ENCODE measurements at places on chromosomes 11 and 22. TPM values are rescaled to one million over a fixed set of nuclear protein-coding genes. Genes with fewer than 3 reads are reported as not detected.
A peak's percentile ranks its signal among the peaks of the same experiment; 100 is the strongest.

Gene GAL3ST3
- 2.5 TPM for total RNA-seq

Gene BEST1
- total RNA-seq, result 7.1 TPM

Gene UBE2L3
- total RNA-seq, result 45.8 TPM

Gene GRAP2
- 9.7 TPM for total RNA-seq

Gene TUB
- 6.8 TPM for total RNA-seq

Gene RIMBP3B
- total RNA-seq, result 0.16 TPM

Gene CBLIF
- total RNA-seq, result not detected

Gene DBX1
- total RNA-seq, result not detected

Gene MMP12
- not detected for total RNA-seq

Gene GRM5
- 0.63 TPM for total RNA-seq

Gene P2RX6
- 1.0 TPM for total RNA-seq

GRCh38 chr11:78460471-78460870 is 42.9 kb upstream of the GAB2 start:
- no peak for DNase-seq

DNA sequence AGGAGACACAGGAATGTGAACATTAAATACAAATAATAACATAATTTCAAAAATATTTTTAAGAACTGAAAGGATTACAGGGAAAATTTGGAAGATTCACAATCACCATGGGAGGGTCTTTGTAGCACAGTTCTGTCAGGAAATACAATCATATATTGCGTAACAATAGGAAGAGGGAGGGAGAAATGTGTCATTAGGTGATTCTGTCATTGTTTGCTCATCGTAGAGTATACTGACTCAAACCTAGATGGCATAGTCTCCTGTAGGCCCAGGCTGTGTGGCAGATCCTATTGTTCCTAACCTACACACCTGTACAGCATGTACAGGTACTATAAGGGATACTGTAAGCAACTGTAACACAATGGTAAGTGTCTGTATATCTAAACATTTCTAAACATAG is 330.4 kb downstream of the BRD1 start:
- no peak for DNase-seq

GRCh38 chr22:44449061-44449682 is 48.9 kb downstream of the RTL6 start:
- DNase-seq, result no peak

- DNase-seq, result no peak
These were observed 45.3 kb upstream of the ACCSL start for GRCh38 chr11:44002191-44003093.

GRCh38 chr22:33426451-33426850 is 368.3 kb upstream of the SYN3 start:
- no peak for DNase-seq

GRCh38 chr11:15958910-15959309 is 397.4 kb downstream of the SOX6 start:
- no peak for DNase-seq

GRCh38 chr22:17570851-17571631 is 7.7 kb downstream of the SLC25A18 start:
- peak; percentile 89 for DNase-seq

DNA sequence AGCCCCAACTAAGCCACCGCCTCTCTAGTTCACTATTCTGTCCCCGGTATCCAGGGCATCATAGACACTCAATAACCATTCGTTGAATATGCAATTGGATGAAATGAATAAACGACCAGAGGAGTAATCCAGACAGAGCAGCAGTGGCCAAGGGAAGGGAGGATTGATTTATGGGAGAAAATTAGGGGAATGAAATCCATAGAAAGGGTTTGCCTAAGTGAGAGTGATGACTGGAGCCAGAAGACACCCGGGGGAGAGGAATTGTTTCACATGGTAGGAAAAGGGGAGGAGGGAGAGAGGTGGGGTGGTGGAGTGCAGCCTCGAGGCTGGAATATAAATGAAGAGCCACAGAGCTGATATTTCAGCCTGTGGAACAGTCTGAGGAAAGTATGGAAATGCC is 168.2 kb downstream of the COMMD9 start:
- DNase-seq, result no peak

GRCh38 chr11:75386942-75387630 is 12.2 kb upstream of the RPS3 start:
- no peak for DNase-seq

- no peak for DNase-seq
These were observed 16.1 kb upstream of the CCDC86 start for GRCh38 chr11:60825790-60826189.

DNA sequence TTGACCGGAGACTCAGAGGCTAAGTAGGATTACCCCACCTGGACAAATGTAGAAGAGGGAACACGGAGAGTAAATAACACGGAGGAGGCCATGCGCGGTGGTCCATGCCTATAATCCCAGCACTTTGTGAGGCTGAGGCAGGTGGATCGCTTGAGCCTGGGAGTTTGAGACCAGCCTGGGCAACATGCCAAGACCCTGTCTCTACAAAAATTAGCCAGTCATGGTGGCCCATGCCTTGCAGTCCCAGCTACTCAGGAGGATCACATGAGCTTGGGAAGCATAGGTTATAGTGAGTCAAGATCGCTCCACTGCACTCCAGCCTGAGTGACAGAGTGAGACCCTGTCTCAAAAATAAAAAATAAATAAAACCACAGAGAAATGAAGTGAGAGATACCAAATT is 53.9 kb downstream of the AMOTL1 start:
- no peak for DNase-seq

GRCh38 chr11:44011797-44012196 is 36.0 kb upstream of the ACCSL start:
- no peak for DNase-seq

GRCh38 chr11:69032833-69033232 is 15.9 kb upstream of the TPCN2 start:
- DNase-seq, result no peak

DNA sequence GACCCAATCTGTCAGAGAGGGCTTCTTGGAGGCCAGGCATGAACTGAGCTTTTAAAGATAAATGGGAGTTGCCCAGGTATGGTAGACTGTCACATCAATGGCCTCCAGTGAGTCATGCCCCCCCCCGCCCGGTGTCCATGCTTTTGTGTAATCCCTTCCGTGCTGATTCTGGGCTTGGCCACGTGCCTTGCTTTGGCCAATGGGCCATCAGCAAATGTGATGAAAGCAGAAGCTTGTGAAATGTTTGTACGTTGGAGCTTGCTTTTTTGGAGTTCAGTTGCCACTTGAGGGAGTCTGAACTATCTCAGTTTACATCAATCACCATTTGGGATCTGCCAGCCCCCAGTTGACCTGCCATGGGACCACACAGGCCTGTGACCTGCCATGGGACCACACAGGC is 4.3 kb upstream of the THY1 start:
- DNase-seq, result no peak

DNA sequence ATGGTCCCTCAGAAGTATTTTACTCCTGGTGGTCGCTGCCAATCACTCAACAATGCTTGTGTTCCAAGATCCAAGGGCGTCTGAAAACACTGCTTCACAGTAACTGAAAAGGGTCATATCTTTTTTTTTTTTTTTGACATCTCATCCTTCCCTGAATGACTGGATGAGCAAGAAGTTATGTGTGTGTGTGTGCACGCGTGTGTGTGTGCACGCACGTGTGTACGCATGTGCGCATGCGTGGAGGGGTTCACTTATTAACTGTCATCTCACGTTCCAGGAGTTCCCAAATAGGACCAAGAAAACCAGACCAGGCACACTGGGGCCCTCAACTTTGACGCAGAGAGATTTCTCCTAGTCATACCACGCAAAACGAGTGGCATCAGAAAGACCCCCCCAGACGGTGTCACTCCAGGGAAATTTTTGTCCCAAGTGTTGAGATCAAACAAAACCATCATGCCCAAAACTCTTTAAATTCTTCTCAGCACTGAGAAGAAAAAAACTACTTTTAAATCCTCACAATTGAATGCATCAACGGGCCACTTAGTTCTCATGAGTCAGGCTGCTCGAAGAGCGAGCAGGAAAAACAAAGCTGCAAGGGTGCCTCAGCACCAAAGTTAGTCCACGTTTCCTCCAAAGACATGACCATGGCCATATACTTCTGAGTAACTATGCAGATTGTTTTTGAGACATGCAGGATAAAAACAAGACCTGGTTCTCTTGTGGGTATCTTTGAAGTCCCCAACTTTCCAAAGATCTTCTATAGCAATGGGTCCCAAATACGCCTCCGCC is 12.9 kb downstream of the MN1 start:
- no peak for DNase-seq

- DNase-seq, result peak; percentile 87
These were observed at the start of gene KMT5B for GRCh38 chr11:68213135-68213515. Gene KMT5B (minus strand): TSS chr11:68213296. CDS start chr11:68190076, 23,220 bp downstream.

DNA sequence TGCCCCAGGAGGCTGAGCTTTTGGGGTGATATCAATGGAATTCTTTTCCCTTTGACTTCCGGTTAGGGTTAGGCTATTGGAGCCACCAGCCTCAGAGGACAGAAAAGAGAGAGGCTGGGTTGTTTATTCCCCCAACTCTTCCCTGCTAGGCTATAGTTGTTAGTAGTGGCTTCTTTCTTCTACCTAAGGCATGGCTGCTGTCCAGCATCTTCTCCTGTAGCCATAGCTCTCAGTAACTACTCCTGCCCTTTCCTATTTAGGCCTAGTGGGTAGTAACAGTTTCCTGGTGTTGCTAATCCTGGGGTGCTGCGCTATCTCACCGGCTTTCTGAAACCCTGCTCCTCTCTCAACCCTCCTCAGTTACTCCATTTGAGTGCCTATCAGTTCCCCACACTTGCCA is 184.9 kb downstream of the TENM4 start:
- no peak for DNase-seq

- DNase-seq, result peak; percentile 55
These were observed 93.9 kb downstream of the TECTA start for GRCh38 chr11:121194731-121195596.

GRCh38 chr11:131829725-131830124 is 459.3 kb downstream of the NTM start:
- DNase-seq, result peak; percentile 38

Data from kidney (tissue), 22 donors.